SK-MEL-5 (cell line): ENCODE measurements at places on chromosomes 7 and 10. TPM values are rescaled to one million over a fixed set of nuclear protein-coding genes. Genes with fewer than 3 reads are reported as not detected.

SFRP4 gene
- not detected in 2 replicates for total RNA-seq

GRCh38 chr7:98254516-98254915 lies 2.5 kb upstream of the TECPR1 start:
- DNase-seq = no peak

LCOR gene
- total RNA-seq = 9.5 and 11.0 TPM in 2 replicates

PLEKHA1 gene
- total RNA-seq = 10.4 and 10.7 TPM in 2 replicates

DNA sequence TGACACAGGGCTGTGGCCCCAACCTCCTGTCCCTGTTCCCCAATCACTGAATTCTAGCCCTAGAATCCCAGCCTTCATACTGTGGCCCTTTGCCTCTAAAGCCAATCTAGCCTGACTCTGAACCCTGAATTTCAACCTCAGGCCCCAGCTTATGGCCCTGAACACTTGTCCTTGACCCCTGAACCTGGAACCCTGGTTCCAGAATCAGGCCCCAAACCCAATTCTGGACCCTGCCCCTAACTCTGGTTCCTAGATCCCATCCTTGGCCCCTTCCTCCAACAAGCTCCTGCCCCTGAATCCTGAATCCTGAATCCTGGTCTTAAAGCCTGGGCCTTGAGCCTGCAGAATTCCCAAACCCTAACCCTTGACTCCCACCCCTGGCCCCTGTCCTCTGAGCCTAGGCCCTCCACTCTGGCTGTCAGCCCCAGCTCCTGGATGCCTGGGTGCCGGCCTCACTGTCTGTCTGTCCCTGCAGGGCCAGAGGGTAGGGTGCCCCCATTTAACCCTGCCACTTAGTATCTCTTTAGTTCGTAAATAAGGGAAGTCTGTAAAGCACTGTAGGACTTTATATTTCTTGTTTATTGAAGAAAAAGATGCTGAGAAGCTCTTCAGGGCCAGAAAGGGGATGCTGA lies 1.3 kb downstream of the INPP5A start:
- no peak for DNase-seq

GRCh38 chr10:11548768-11549099 lies 62.7 kb downstream of the USP6NL start:
- no peak for DNase-seq
